Midbrain (tissue), 1 donor: ENCODE measurements at places on chromosomes 7 and 10.

- no peak for DNase-seq
Observed at GRCh38 chr7:139798221-139798620, 20.4 kb upstream of the HIPK2 start.

DNA sequence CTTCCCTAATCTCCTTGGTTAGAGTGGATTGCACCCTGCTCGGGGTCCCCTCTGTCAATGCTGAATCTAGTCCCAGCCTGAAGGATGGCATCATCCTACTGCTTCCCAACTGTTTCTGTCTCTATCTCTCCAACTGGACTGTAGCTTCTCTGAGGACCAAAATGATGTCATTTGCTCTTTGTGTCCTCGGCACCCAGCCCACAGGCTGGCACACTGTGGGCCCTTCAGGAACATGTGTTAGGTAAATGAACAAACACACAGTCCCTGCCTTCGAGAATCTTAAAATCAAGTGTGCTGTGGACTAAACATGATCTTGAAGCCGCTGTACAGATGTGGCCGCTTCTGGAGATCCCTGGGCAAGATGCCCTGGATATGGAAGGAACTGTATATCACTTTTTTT is 5.0 kb upstream of the CDH23 start:
- no peak for DNase-seq

DNA sequence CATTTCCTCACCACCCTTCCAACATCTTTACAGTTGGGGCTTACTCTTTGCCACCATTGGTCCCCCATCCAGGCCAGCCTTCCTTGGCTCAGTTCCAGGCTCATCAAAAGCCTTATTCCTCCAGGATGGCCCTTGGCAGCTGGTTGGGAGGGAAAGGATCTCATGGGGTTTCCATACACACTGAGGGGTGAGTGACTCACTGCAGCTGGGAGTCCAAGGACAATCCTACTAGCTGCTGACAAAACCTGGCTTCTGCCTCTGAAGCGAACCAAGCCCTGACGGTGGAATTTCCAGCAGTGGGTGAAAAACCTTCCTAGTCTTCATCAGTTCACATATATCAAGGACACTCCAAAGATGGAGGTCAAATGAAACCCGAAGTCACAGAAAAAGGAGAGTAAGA is 22.9 kb downstream of the CRHR2 start:
- DNase-seq: no peak

DNA sequence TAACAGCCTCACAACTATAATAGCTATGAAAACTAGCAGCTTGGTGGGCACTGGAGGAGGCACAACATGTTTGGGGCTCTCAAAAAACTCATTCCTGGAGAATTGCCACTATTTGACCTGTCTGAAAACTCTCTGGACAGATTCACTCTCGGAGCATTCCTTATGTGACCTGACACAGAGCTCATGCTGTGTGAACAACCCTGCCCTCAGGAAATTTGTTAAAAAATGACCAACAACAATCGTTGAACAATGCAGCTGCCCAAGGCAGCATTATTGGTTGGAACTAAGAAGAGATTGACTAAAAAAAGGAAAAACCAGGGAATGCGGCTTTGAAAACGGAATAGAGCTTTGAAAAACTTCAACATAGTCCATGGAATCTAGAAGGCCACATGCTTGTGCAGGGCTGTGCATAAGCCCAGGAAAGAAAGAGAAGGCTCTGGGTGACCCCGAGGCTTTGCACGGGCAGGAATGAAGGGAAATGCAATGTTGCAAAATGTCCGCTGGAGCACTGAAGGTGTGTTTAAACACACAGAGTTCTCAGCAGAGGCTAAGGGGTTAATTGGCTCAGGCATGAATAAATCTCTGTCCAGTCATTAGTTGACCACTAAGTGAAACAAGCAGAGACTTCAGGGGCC is 52.8 kb downstream of the NAMPT start:
- DNase-seq: no peak

- DNase-seq: peak; percentile 81
Observed at GRCh38 chr10:59337201-59337652, 25.1 kb downstream of the FAM13C start.

DNA sequence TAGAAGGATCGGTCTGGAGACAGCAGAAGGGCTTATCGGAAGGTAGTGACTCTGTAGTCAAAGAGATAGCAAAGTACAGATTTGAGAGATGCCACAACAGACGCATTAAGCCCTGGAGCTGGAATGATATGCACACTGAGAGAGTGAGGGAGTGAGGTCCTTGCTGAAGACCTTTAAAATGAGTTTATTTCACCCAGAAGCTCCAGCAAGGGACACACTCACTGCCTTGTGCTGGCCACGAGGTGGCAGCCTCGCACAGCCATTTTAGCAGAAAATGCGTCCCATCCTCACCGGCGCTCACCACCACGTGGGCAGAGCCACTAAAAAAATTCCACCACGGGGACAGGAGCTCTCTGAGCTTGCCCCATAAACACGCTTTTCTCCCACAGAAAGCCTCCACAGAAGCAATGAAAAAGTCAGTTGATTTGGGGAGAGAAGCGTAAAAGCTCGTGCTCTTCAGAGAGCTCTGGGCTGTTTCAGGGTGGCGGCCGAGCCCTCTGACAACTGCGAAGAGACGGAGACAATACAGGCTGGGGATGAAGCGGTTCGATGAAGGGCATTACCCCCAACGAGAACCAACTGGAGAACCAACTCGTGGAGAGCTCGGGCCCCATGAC is 163.0 kb upstream of the KLF14 start:
- peak; percentile 81 for DNase-seq

GRCh38 chr10:92573091-92573797 is 649 bp downstream of the IDE start:
- peak; percentile 21 for DNase-seq

DNA sequence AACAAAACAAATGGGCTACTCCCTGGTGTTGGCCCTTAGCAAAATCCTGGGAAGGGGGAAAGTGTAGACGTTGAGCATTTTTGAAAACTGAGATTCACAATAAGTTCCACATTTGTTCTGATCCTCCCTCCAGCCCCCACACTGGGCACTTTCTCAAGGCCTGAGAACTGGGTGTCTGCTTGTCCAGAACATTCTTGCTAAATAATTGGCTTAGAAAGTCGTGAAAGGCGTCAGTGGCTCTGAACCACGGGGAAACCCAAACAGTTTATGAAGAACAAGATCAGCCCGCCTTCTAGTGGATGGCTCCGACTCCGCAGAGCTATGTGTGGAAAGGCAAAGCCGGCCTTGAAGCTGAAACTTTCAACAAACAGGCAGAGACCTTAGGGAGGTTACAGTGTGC is 370.1 kb downstream of the PRPF18 start:
- DNase-seq: peak; percentile 61

- no peak for DNase-seq
Observed at GRCh38 chr7:131370523-131370968, 42.9 kb downstream of the MKLN1 start.

DNA sequence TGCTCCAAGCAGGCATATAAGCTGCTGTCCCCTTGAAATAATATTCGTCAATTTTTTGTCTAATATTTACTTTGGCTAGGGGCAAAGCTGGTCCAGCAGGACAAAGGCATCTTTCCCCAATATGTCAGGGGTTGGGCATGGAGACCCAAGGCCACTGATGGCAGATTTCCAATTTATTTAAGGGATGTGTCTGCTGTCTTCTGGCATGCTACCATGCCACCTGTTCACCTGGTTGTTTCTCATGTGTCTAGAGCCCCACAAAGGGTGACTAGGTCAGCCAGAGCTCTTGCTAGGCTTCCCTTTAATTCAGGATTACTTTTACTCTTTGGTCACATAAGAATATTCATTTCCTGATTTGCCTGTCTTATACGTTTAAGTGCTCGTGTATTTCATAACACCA is 22.1 kb upstream of the SYPL1 start:
- DNase-seq: no peak

DNA sequence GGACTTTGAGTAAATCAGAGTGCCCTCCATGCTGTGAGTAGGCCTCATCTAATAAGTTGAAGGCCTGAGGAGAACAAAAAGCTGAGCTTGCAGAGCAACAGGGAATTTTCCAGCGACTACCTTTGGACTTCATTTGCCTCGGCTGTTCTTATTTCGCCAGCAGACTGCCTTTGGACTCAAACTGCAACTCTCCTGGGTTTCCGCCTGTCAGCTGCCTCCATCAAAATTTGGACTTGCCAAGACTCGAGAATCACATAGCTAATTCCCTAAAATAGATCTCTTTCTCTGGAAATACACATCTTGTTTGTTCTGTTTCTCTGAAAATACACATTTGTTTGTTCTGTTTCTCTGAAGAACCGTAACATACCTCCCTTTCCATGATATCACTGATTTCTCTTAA is 93.8 kb downstream of the ITGB8 start:
- no peak for DNase-seq

DNA sequence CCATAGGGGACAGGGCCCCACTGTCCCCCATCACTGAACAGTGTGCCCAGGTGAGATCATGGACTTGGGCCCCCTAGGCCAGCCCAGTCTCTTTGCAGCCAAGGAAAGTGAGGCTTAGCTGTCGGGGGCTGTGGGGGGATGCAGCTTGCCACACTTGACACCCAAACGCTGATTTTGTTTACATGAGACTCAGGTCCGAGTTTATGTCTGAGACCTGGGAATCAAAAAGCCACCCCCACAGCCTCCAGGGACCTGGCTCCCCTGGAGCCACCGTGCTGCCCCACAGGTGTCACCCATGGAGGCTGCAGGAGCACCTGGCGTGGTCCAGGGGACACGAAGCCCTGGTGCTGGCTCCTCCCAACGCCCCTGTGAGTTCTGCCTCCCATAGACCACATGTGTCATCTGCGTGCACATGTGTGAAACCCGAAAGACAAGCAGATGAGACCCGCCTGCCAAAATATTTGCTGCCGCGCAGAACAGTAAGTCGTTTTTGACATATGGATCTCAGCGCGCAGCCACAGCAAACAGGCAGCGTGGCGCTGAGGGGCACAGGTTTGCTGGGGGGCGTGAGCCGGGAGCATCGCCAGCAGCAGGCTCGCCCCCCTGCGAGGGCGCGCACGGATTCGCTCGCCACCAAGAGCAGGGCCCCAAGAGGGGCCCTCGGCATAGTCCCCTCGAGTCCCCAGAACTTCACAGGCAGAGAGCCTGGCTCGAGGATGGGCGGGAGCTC is 112.3 kb downstream of the LHPP start:
- DNase-seq: no peak

DNA sequence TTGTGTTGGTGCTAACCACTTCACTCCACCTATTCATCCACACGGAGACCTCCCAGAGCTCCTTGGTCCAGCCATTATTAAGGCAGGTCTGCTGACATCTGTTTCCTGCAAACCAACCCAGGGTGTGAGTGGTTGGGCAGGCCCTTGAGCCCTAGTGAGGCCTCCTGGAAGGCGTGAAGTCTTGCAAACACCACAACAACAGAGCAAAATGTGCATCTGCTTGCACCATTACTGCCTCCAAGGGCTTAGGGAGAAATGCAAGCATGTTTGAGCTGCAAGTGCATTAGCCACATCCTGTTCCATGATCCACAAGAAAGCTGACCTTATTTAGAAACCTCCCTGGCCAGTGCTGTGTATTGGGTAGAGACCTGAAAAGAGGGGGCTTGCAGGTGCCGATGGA is 325.5 kb downstream of the GRID1 start:
- no peak for DNase-seq

GRCh38 chr10:106935978-106936451 is 228.5 kb downstream of the SORCS1 start:
- DNase-seq: peak; percentile 36

DNA sequence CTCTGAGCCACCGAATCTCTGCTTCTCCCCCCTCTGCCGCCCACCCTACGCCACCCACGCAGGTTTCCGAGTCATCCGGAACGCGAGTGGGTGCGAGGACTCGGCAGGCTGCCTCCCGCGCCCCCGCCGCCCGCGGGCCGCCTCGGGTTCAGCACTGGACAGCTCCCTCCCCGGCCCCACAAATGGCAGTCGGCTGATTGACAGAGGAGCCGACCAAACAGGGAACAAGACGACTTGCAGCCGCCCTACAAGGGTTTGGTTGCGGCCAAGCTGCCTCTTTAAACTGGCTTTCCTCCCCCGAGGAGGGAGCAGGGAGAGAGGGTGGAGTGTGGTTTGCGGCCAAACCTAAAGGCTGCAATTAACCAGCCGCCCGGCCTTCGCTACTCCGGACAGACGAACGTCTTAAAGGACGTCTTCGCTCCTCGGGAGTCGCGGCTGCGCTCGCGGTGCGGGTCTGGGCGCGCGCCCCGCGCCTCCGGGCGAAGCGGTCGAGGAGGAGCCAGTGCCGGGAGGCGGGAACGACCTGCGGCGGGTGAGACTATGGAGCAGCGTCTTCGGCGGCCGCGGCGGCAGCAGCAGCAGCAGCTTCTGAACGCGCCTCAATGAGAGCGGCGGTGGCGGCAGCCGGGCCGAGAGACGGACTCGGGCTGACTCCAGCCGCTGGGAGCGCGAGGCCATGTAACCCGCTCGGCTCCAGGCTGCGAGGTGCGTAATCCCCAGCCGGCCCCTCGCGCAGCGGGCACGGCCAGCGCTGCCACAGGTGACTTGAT is at the start of gene GPR158:
Gene GPR158 (plus strand): TSS at position 541 of the 770 bp plus-strand sequence. CDS start 420 bp downstream, outside the sequence.
- peak; percentile 96 for DNase-seq

- DNase-seq: no peak
Observed at GRCh38 chr7:142832417-142832816, 22.5 kb upstream of the EPHB6 start.

DNA sequence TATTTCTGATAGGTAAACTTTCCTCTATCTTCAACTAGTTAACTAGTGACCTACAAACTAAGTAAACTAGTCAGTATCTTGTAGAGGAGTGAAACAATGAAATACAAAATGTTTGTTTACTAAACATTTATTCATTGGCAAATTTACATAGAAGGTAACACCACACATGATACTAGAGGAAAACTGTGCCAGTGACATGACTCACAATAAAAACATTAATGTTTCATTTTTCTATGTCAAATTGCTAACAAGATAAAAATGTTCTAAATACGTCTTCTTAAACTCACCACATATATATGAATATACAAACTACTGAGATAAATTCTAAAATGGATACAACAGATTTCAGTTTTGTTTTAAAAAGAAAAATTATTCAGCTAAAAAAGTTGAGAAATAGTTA is 471.3 kb downstream of the PARD3 start:
- DNase-seq: no peak

- peak; percentile 55 for DNase-seq
Observed at GRCh38 chr10:13890233-13891127, 303.7 kb downstream of the PRPF18 start.

- DNase-seq: no peak
Observed at GRCh38 chr7:139744768-139745677, 32.8 kb downstream of the HIPK2 start.
